ENCODE measurements at places on chromosomes 4 and X.

- no peak for DNase-seq
Observed at GRCh38 chr4:29277381-29277780, 1442.8 kb upstream of the PCDH7 start.

DNA sequence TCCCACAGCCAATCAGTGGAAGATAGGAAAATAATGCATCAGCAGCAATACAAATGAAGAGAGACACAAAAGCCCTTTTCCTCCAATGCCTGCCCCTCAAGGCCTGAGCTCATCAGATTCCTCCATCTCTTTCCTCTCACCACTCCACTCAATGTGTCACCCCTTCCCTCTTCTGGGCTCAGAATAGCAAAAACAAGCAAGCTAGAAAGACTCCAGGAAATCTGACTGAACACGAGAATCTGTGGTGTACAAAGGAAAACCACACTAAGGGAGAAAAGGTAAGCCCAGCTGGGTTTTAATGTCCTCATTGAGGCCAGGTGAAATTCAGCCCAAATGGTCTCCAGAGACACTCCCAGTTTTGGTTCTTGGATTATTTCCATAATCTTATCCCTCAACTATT, 46.3 kb downstream of the ARHGEF9 start:
- no peak for DNase-seq

- DNase-seq: peak; percentile 93
Observed at GRCh38 chrX:119468551-119469312, 488 bp downstream of the SLC25A5 start.

DNA sequence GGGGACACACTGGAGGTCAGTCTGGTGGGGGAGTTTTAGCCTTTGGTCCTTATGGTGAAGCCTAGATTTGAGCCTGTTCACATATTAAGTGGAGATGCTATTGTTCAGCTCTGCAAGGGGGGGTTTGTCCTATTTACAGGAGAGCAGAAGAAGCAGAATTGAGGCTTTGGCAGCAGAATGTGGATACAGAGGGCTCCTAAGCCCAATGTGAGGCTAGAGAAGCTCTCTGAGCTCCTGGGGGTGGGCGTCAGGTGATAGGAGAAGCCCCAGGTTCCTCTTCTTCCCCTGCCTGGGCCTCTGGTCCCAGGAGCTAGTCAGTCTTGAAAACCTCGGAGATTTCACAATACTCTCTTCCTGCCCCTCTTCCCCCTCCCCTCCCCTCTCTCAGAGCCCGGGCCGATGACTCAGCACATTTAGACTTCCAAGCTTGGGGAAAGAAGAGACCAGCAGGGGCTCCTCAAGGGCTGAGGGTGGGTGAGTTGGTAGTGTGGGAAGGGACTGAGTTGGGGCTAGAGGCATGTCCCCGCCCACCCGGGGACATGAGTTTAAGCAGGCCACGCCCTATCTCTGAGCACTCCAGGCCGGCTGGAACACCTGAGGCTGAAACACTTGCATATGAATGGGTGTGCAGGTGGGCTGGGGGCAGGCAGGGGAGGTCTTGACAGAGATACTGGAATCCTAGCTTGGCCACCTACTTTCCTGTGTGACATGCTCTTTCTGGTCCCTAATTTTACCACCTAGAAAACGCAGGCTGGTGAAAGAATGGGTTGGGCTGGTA, 3.4 kb downstream of the TFE3 start:
- DNase-seq: peak; percentile 55

- DNase-seq: no peak
Observed at GRCh38 chr4:118997601-118998000, 108.9 kb downstream of the SYNPO2 start.

DNA sequence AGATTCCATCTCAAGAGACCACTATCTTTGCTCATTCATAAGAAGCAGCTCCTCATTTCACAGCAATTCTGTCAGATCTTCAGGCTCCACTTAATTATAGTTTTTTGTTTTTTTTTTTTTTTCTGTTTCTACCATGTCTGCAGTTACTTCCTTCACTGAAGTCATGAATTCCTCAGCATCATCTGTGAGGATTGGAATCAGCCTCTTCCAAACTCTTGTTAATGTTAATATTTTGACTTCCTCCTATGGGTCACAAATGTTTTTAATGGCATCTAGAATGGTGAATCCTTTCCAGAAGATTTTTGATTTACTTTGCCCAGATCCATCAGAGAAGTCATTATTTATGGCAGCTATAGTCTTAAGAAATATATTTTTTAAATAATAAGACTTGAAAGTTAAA, 53.1 kb downstream of the BMP2K start:
- DNase-seq: no peak

- DNase-seq: no peak
Observed at GRCh38 chrX:147403040-147403439, 508.7 kb upstream of the FMR1 start.

- DNase-seq: no peak
Observed at GRCh38 chr4:15958562-15958961, 4.4 kb downstream of the FGFBP2 start.

DNA sequence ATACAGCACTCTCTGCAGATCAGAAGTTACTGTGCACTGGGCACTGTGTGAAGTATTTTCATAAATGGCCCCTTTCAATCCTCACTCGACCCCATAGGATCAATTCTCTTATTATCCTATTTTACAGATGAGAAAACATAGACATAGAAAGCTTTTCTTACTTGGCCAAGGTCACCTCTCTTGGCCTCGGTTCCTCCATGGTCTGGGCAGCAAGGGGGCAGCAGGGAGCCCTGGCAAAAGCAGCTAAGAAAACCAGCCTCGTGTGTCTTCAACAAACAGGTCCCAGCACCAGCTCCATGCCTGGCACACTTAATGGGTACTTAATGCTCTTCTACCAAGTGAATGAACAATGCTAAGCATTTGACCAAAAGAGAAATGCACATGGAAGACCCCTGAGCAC, 34.4 kb downstream of the BST1 start:
- no peak for DNase-seq

DNA sequence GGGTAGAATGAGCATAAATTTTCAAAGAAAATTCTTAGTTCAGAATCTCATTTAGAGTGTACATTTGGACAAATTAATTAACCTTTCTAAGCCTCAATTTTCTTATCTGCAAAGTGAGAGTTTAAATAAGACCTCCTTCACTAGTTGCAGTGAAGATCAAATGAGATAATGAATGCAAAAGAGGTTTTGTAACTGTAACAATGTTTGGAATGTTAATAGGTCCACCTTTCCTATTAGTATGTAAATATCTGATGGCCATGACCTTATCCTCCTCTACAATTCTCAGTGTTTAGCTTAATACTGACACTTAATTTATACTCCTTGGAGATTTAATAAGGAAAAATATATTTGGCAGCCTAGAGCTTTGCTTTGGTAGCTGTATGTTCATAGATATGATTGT, 138.8 kb downstream of the GABRG1 start:
- DNase-seq: no peak
